Right forelimb (tissue), 1 donor: ENCODE measurements at places on chromosomes 3 and 15.

DNA sequence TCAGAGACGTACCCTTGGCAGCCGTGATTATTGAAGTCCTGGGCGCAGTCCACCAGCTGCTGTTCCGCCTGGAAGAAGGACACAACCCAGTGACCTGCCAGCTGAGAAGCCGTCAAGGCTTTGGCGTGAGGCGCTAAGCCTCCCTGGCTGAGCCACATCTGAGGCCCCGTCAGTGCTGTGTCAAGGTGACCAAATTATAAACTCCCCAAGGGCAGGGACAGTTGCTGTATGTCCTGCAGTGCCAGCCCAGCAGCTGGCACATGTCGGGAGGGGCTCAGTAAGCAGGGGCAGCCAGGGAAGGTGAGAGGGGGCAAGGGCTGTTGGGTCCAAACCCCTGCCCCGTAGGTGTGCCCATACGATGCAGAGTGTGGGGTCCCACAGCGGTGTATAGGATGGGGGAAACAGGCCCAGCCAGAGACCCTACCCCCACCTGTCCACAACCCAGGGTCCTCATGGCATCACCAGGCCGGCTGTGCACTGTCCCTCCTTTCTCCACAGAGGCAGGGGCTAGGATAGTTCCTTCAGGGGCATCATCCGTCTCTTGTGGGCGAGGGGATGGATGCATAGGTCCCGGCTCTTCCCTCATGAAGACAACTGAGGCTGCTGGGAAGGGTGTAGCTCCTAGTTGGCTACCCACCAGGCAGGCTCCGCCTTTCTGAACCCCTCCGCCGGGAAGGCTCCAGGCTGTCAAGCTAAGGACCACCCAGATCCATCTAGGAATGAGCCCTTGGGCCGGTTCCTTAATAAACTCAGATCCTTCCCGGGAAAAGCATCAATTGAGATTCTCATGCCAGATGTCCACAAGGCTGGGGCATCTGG lies 13.2 kb downstream of the CTSH start:
- DNase-seq = no peak

DNA sequence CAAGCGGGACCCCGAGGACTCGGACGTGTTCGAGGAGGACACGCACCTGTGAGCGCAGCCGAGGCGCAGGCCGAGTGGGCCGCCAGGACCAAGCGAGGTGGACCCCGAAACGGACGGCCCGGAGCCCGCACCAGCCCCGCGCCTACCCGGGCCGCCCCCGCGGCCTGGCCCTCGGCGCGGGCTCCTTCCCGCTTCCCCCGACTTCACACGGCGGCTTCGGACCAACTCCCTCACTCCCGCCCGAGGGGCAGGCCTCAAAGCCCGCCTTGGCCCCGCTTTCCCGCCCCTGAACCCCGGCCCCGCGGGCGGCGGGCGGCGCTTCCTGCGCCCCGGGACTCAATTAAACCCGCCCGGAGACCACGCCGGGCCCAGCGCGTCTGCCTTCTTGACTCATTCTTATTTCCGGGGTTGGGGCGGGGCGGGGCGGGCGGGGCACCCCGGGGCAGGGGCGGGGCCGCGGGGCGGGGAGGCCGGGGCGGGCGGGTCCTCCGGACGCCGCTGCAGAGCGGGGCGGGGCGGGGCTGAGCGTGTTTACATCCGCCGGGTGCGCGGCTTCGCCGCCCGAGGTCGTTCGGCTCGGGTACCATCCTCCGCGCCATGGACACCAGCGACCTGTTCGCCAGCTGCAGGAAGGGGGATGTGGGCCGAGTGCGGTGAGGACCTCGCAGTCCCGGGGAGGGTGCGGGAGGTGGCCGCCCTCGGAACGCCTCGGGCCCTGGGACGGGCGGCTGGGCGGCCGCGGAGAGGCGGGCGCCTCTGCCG lies at the start of gene ABTB1:
TSS of gene ABTB1 (plus strand) at position 524 of the 762 bp plus-strand sequence. CDS start at position 598, 74 bp downstream.
- peak; percentile 88 for DNase-seq

DNA sequence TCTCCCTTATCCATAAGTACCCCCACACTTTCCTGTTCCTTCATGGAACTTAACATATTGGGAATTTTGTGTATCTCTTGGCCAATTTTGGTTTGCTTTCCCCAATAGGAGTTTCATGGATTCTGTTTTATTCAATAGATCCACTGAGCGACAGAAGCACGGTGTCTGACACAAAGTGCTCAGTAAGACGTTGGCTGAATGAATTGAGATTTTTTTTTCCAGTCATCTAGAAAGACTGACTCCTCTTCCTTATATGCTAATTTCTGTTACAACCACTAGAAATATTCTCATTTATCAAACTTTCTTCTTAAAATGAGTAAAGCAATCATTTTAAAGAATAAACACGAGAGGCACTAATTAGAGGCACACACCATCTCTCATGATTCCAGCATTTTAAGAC lies 48.1 kb downstream of the UBP1 start:
- no peak for DNase-seq

DNA sequence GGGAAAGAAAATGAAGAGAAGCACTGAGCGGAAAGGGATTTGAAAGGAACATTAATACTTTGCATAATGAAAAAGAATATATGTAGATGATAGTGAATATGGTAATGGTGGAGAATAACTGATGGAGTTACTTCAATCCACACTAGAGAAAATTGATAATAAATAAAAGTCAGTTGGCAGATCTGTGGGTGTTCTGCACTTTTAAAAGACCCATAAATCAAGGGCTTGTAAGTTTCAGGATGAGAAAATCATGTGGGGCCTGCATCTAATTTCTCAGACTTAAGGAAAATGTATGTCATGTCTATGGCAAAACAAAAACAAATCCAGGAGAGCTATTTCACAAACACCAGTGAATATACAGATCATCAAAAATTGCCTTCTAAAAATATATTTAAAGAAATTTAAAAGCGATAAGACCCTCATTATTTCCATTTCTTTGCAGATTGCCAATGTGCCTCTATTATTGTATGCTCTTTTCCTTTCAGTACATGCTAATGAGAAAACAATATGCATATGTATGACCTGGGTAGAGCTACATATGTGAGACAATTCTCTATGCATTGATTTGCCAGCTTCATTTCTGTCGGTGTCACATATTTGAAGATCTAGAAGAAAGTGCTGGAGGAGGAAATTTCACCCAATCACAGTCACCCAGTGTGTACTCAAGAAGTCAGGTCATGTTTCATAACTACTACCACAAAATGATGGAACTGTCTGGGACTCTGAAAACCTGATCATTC lies 269.9 kb upstream of the PDZRN3 start:
- no peak for DNase-seq

DNA sequence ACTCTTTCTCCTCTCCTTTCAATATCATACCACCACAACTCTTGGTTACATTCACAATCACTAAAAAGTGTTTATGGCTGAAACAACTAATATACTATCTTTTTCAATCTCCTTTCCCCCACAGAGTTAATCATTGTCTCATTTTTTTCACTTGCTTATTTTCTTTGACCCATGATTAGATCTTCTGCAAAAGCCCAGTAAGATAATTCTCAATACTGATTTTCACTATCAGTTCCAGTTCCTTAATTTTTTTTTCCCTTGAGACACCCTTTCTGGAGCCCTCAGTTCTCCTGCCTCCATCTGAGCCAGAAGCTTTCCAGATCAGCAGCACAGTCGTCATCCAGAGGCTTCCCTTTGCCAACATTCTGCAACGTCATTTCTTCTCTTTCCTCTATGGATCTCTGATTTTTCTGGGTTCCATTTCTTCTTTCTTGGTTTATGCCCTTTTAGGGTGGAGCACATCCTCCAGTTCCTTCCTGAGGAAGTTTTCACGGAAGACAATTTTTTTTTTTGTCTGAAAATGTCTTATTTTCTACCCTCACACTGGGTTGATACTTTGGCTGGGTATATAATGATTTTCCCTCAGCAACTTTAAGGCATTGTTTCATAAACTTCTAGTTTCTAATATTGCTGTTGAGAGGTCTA lies 88.7 kb upstream of the C15orf39 start:
- no peak for DNase-seq

DNA sequence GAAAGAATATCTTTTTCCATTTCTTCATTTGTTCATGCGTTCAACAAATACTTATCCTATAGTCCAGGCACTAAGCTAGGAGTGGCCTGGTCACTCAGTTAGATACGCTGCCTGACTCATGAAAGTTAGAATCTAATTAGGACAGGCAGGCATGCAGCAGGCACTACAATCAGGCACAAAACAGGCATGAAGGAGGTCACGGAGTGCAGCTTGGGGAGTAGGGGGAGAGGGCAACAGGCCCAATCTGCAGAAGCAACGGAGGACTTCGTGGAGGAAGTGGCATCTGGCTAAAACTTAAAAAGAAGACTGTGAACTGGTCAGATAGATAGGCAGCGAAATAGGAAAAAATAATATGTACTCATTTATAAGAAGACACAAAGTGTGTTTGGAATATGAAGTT lies 420.9 kb downstream of the MAGI1 start:
- DNase-seq = no peak

- no peak for DNase-seq
Observed at GRCh38 chr3:104635872-104636580, 730.7 kb upstream of the ALCAM start.

DNA sequence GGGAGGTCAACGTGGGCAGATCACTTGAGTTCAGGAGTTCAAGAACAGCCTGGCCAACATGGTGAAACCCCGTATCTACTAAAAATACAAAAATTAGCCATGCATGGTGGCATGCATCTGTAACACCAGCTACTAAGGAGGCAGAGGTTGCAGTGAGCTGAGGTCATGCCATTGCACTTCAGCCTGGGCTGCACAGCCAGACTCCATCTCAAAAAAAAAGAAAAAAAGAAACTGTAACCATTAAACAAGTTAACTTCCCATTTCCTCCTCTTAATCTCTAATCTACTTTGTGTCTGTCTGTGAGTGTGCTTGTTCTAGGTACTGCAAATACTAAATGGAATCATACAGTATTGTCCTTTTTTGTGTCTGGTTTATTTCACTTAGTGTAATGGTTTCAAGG lies 2.7 kb downstream of the RBM6 start:
- DNase-seq = no peak

DNA sequence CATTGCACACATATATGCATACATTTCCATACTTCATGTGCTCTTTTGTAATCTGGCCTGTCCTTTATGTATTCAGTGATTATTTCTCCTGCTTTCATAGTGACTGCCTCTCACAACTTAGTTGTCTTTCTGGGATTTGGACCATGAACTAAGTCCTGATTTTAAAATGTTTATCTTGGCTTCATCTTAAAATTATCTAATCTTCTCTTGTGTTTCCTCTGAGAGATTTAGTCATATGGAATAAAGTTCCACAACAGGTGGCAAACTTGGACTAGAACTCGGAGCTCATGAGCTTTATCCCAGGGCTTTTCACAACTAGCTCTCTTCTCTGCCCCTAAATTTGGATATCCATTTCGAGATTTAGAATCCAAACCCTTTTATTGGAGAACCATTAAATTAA lies 44.3 kb downstream of the U2SURP start:
- no peak for DNase-seq

DNA sequence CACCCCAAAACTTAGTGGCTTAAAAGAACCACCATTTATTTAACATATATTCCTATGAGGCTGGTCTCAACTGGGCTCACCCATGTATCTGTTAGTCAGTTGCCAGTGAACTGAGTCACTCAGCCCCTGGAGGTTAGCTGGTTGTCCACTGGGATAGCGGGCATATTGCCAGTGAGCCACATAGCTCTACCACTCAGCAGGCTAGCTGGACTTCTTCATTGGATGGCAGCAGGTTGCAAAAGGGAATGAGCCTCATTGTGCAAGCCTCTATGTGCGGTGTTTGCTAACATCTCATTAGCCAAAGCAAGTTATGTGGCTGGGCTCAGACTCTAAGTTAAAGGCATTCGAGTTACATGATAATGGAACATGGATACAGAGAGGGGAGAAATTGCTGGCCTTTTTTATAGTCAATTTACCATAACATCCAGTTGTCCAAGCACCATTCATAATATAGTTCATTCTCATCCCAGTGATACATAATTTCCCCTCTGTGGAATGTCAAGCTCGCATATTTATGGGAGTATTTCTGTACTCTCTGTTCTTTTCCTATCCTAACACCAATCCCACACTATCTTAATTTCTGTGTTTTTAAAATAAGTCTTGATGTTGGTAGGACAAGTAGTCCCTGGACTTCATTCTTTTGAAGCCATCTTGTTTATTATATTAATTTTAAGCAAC lies 8.7 kb downstream of the BTD start:
- no peak for DNase-seq

- DNase-seq = peak; percentile 15
Observed at GRCh38 chr15:81322676-81323253, 1.2 kb downstream of the STARD5 start.

- DNase-seq = peak; percentile 21
Observed at GRCh38 chr3:37594873-37595783, 266.6 kb upstream of the CTDSPL start.

DNA sequence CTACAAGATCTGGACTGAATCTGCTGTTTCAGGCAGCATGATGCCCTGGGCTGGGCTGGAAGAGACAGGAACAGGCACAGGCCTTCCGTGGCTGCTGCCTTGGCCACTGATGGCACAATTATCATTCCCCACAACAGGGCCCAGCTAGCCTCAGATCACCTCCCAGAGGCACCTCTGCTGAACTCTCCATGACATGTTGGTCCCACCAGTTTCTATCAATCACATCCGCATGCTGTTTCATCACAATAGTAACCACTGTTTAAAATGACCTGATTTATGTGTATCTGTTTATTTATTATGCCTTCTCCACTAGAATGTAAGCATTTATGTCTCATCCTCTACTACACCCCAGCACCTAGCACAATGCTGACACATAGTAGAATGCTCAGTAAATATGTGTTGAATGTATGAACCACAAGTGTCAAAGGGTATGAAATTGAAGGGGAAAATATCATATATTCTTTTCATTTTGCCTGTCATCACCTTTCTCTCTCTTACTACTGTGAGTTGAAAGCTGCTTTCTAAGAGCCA lies 32.7 kb upstream of the ZBTB38 start:
- no peak for DNase-seq

DNA sequence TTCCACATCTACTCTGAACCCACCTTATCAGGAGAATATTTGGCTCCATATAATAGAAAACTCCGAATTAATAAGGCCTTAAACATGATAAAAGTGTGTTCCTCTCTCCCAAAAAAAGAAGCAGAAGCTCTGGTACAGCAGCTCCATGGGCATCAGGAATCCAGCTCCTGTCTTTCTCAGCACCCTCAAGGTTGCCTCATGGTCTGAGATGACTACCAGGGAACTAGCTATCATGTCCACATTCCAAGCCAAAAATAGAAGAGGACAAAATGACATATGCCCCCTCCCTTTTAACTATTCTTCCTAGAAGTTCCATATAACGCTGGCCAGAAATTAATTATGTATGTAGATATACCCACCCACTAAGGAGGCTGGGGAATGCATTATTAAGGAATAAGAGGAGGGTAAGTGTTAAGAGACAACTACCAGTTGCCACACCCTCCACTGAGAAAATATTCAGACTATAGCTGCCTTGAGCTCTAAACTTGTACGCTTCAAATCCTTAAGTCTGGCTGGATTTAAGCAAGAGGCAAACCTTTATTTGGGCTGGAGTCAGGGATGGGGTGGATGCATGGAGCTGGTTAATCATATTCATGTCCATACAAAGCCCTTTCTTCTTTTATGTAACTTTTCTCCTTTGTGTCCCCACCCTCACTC lies 35.8 kb upstream of the CTDSPL start:
- no peak for DNase-seq

GRCh38 chr3:54888162-54888561 lies 39.7 kb downstream of the LRTM1 start:
- no peak for DNase-seq

GRCh38 chr3:144112437-144112836 lies 140.8 kb downstream of the DIPK2A start:
- DNase-seq = no peak
